Right atrium auricular region (tissue), 2 donors: ENCODE measurements at places on chromosomes 7 and 10. TPM values are rescaled to one million over a fixed set of nuclear protein-coding genes. Genes with fewer than 3 reads are reported as not detected.

GRCh38 chr7:47180516-47180826 lies 401.4 kb downstream of the TNS3 start:
- no peak for DNase-seq

DNA sequence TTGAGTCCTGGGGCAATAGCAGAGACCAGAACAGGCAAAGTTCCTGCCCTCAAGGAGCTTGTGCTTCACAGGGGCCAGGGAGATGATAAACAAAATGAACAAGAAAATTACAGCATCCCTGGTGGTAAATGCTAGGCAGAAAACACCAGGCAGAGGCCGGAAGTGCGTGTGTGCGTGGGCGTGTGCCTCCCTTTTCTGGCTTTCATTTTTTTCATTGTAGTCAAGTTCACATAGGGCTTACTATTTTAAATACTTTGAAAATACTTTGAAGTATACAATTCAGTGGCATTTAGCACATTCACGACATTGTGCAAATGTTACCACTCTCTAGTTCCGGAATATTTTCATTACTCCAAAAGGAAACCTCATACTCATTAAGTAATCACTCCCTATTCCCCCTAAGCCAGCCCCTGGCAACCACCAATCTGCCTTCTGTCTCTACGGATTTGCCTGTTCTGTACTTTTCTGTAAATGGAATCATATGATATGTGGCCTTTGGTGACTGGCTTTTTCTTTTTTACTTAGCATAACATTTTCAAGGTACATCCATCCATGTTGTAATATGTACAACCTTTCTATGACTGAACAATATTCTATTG lies 88.1 kb upstream of the PDCD4 start:
- no peak for DNase-seq

DNA sequence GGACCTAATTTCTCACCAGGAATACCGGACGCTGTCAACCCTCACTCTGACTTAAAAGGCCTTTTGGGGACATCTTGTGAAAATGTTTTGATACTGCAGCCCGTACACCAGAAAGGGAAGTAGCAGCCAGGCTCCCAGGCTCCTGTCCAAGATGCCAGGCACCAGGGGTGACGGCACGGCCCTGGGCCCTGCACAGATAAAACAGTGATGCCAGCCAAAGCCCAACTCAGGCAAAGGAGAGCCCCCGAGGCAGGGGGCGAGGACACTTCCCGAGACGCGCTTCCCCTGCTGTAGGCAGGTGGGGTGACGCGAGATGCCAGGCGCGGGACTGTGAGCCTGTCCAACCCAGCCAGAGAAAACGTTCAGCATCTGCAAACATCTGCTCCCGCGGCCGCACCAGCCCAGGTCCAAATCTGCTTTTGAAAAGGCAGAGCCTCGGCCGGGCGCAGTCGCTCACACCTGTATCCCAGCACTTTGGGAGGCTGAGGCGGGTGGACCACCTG lies 15.7 kb downstream of the ZFAND2A start:
- DNase-seq = no peak

GRCh38 chr10:5666008-5666840 lies at the start of gene ASB13:
ASB13 (minus strand) TSS chr10:5666595; CDS start chr10:5666551, 44 bp downstream.
- DNase-seq = no peak

Gene ADIRF
- total RNA-seq = 195 TPM

Gene PRSS2
- 0.51 TPM for total RNA-seq

Gene EEPD1
- 4.0 TPM for total RNA-seq

Gene CDH23
- 3.9 TPM for total RNA-seq

Gene CPED1
- 13.8 TPM for total RNA-seq
